ENCODE measurements at places on chromosomes 2 and 18.
A peak's percentile ranks its signal among the peaks of the same experiment; 100 is the strongest.

GRCh38 chr2:235286622-235287374 lies 207.0 kb upstream of the AGAP1 start:
- no peak for DNase-seq

- no peak for DNase-seq
These were observed 110.9 kb downstream of the ARHGEF33 start for GRCh38 chr2:39000552-39000951.

- peak; percentile 2 for DNase-seq
These were observed 269.6 kb downstream of the ARHGAP15 start for GRCh38 chr2:143398781-143399180.

DNA sequence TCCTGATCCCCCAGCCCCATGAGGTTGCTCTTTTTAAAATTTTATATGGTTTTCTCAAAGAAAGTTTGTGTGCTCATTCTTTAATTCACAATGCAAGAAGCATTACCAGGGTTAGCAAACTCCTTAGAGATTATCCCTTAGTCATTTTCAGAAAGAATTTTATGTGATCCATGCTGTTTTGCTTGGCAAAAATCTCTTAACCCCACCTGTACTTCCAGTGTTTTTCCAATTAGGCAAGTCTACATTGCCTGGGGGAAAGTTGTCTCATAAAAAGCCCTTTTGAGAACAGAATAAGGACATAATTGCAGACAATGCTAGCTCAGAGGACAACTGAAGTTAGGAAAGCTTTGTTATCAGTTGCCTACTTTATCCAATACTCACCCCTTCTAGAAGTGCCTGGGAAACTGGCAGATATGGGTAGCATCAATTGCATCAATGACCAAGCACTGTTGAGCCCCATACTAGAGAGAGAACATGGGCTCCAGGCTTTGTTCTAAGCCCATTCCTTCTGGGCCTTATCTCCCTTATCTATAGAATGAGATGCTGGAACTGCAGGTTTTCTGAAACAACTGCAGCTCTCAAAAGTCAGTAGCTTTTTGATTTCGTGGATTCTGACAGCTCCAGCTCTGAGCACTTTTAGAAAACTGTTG lies 265.9 kb upstream of the SPHKAP start:
- no peak for DNase-seq

- no peak for DNase-seq
These were observed 218.4 kb downstream of the GBX2 start for GRCh38 chr2:235949567-235950472.

DNA sequence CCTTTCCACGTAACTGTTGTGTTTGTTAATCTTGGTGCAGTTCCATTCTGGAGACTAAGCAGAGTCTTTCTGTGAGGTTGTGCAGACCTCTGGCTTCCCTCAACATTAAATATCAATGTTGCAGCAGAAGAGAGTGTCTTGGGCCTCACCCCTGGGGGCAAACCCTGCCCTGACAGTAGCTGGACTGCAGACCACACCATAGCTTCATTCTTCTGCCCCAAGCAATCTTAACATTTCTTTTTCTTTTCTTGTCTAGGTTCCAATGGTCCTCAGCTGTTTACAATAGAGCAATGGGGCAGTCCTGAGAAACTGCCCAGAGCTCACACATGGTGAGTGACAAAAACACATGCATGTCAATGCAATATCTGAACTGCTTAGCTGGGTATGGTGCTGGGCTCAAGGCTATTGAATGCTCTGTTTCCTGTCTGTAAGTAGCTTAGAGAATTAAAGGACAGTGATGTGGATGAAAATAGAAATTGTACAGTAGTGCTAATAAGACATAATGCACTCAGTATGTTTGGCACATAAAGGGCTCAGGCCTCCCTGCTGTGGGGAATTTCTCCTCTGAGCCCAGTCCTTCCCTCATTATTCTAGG lies 237.6 kb downstream of the ALPK2 start:
- DNase-seq, result peak; percentile 59

- DNase-seq, result no peak
These were observed 43.2 kb upstream of the FHL2 start for GRCh38 chr2:105442056-105442455.

GRCh38 chr2:3001615-3002560 lies 375.7 kb downstream of the EIPR1 start:
- DNase-seq, result no peak

- no peak for DNase-seq
These were observed 141.2 kb downstream of the CD8B2 start for GRCh38 chr2:106628377-106628776.

GRCh38 chr2:26623541-26624495 lies 17.3 kb downstream of the CIB4 start:
- DNase-seq, result no peak

- no peak for DNase-seq
These were observed 437.4 kb downstream of the PIK3C3 start for GRCh38 chr18:42392416-42392815.
